ENCODE measurements at places on chromosomes 11 and 22.

DNA sequence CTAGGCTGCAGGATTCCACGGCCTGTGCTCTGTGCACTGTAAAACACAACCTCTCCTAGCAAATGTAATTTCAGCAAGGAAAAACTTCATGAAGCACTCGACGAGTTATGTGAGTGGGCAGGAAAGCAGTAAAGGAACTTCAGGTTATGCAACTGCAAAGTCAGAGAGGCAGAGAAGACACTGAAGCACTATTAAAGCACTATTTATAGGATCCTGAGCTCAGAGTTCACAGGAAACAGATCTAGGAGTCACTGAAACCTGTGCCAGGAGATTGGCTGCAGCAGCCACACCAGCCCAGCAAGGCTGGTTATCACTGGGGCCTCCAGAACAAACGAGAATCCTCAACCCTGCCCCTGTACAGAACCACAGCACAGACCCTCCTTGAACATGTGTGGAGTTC, 2.5 kb downstream of the SMIM35 start:
- peak; percentile 67 for DNase-seq

GRCh38 chr11:104183593-104183992, 19.6 kb upstream of the PDGFD start:
- no peak for DNase-seq

DNA sequence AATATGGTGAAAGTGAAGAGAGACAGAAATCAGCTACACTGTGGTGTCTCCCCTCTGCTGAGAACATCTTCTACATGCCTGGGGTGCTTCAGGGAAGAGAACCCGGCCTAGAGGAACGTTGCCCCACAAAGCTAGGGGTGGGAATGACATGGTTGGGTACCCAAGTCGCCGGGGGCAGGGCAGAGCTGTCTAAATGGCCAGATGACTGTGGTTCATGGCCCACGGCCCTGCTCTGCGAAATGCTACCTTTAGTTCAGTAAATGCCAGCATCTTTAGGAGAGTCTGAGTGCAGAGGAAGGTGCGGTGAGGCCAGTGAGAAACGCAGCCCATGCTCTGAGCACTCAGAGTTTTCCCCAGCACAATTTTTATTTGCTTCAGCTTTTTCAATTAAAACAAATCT, 12.8 kb downstream of the BRD1 start:
- DNase-seq, result no peak

GRCh38 chr11:131065435-131066413, 149.4 kb upstream of the SNX19 start:
- DNase-seq, result no peak

- DNase-seq, result peak; percentile 43
Measured at GRCh38 chr11:124669193-124669592, 4.3 kb downstream of the SIAE start.

DNA sequence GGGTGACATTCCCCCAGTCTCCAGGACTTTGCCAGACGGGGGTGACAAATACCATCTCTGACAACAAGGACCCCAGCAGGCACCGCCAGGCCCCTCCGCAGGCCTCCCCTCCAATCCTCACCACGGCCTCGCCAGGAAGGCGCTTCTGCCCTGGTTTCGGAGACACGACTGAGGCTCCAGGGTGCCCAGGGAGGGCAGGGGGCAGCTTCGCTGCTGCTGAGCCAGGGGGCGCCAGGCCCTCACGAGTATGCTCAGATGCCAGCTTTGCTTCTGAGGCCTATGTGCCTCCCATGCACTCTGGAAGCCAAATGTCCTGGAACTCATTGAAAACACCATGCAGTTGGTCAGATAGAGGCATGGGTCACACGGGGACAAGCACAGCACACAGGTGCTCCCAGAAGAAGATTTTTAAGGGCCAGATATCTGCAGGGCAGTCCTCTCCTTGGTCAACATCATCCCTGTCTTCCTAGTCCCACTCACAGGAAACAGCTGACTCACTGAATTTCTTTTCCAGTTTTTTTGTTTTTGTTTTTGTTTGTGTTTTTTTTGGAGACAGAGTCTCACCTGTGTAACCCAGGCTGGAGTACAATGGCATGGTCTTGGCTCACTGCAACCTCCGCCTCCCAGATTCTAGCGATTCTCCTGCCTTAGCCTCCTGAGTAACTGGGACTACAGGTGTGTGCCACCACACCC, 19.9 kb downstream of the BID start:
- DNase-seq, result no peak

DNA sequence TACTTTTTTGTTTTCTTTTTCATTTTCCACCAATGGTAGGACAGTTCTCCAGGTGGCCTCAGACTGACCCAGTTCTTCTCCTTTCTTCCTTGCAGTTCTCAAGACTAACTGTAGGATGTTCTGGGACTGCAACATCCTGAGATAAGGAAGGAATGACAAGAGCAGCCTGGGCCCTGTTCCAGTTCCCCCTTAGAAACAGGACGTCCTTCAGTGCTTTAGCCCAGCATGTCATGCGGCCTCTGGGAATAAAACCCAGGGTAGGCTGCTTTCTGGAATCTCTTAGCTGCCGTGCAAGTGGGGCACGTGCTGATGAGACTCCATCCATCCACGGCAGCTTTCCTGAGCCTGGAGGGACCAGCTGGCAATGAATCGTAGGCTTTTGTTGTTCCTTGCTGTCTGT, 24.0 kb upstream of the CADM1 start:
- no peak for DNase-seq

GRCh38 chr22:20267441-20268278, 458 bp downstream of the RTN4R start:
- peak; percentile 3 for DNase-seq

- DNase-seq, result no peak
Measured at GRCh38 chr11:10349806-10350205, 44.9 kb downstream of the ADM start.

DNA sequence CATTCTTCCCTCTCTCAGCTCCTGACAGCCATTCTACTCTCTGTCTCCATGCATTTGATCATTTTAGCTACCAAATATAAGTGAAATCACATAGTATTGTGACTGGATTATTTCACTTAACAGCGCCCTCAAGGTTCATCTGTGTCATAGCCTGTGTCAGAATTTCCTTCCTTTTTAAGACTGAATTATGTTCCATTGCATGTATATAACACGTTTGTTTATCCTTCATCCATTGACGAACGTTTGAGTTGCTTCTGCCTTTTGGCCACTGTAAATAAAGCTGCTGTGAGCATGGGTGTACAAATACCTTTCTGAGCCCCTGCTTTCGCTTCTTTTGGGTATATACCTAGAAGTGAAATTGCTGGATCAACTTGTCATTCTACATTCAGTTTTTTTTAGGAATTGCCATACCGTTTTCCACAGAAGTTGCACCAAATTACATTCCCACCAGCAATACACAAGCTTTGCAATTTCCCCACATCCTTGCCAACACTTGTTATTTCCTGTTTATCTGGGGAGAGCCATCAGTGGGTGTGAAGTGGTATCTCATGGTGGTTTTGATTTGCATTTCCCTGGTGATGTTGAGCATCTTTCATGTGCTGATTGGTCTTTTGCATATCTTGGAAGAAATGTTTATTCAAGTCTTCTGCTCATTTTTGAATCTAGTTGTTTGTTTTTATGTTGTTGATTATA, 17.5 kb downstream of the GLB1L2 start:
- DNase-seq, result no peak
